ENCODE measurements at places on chromosomes 1 and 21.

DNA sequence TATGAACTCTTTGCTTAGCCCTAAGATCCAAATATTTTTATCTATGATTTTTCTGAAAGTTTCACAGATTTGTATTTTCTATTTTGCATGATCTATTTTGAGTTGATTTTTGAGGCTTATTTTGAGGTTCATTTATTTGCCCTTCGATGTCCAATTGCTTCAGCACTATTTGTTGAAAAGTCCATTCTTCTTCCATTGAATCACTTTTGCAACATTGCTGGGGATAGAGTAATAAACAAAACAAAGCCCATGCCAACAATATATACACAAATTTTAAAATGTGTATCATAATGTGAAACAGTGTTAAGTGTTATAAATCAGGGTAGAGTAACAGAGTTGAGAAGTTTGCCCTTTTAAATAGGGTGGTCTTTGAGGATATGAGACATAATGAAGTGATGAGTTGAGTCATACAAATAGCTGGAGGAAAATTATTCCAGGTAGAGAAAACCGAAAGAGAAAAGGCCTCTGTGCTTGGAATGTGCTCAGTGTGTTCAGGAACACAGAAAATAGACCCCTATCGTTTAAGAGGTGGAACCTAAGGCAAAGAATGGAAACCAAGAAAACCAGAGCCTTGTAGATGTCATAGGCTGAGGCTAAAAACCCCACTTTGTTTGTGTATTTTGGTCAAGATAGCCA, 172.7 kb upstream of the NR5A2 start:
- no peak for DNase-seq

DNA sequence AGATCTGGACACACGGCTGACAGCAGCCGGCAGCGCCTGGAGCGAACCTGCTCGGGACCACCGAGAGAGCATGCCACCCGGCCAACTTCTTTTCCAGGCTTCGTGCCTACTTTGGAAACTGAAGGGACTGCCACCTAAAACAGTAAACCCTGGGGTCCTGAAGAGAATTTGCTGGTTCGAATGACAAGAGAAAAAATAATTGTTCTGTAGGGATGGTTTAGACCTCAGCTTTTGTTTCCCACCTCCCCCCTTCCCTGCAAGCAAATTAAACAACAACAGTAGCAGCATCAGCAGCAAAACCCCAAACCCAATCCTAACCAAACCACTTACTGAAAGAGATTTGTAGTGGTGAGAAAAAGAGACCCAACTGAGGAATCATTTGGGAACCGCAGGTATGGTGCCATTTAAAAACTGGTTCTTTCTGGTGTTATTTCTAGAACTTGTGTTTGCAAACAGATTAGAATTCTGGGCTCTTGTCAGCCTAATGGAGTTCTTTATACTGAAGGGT, 105.6 kb downstream of the LEPR start:
- no peak for DNase-seq

- no peak for DNase-seq
Measured at GRCh38 chr21:34939673-34940331, 109.3 kb downstream of the RUNX1 start.

- no peak for DNase-seq
Measured at GRCh38 chr1:225577241-225577640, 75.7 kb downstream of the ENAH start.

GRCh38 chr1:219143735-219144134, 29.9 kb upstream of the LYPLAL1 start:
- DNase-seq = no peak

DNA sequence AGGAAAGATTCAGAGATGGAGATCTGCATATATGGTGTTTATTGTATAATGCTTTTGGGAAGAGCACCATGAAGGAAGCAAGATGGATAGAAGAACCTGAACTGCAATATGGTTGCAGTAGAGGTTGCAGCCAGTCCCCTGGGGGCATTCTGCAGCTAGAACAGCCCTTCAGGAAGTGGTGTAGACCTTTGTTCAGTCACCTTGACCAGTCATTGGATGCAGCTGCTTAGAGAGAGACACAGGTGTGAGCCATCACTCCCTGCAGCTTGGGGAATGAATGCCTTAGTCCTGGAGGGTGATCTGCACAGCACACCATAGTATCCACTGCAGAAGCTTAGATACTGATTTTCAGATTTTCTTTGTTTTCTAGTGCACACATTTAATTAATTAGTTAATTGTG, 42.3 kb downstream of the NEK7 start:
- DNase-seq = no peak
